ENCODE measurements at places on chromosomes 3 and 15.

GRCh38 chr3:152823173-152823572 is 11.8 kb upstream of the P2RY1 start:
- DNase-seq: no peak

DNA sequence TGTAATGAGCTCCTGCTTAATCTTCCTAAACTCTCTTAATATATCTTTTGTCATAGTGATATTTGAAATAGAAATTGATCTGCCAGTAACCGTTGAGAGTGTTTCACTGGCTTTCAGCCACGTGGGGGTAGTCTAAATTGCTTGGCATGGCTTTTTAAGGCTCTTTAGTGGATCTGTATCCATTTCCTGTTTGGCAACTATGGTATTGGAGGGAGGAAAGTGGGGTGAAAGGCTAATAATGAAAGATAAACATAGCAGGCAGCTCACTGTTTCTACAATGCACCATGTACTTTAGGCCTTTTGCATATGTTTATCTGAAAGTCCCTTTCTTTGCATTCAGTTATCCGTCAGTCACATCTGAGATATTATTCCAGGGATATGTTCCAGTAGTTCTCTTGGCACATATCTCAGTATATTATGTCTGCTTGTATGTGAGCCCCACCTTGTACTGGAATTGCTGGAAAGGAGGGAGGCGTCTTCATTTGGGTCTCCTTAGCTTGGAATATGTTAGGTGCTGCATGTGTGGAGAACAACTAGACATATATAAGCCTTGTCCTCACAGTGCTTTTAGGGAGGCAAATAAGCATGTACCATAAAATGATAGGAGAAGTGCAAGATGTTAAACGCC is 10.8 kb downstream of the TOPAZ1 start:
- DNase-seq: no peak

- no peak for DNase-seq
These were observed 96.5 kb upstream of the PRICKLE2 start for GRCh38 chr3:64321747-64322146.

- DNase-seq: no peak
These were observed 32.1 kb downstream of the GRK7 start for GRCh38 chr3:141795276-141795675.

GRCh38 chr3:190522621-190523222 is 8.8 kb downstream of the IL1RAP start:
- DNase-seq: no peak

DNA sequence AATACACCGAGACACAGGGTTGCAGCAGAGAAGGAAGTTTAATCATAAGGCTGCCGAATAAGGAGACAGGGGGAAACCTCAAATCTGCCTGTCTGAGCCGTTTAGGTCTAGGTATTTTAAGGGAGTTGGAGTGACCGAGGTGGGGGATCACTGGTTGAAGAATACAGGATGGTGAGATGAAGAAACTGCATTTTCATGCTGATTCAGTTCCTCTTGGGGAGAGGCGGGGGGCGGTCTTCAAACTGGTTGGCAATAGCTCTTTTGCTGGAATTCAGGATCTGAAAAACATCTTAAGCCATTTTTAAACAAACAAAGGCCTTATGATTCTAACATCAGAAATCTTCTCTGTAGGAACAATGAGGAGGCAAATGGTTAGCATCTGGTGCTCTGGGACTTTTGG is 699.5 kb upstream of the CFAP20DC start:
- DNase-seq: no peak

- DNase-seq: no peak
These were observed 12.2 kb downstream of the MUC20 start for GRCh38 chr3:195732940-195733339.

DNA sequence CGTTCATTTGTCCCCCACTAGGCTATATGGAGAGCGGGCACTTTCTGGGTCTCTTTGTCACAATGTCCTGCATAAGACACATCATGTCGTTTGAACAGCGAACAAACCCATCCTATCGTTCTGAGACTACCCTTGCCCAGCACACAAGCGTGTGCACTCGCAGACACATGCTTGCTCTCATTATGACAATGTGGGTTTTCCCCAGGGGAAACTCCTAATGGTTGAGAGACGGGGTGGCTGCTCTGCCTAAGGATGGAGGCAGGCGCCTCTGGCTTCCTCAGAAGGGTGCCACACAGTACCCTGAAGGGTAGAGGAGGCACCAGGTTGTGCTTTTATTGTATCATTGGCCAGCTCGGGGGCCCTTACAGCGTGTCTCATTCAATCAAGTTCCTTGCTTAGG is 51.0 kb upstream of the MYZAP start:
- DNase-seq: no peak

- DNase-seq: no peak
These were observed 479.4 kb upstream of the CBLB start for GRCh38 chr3:106348139-106348690.

GRCh38 chr3:23875113-23875725 is 41.6 kb downstream of the NKIRAS1 start:
- no peak for DNase-seq

GRCh38 chr3:14143271-14144225 is 18.7 kb downstream of the TMEM43 start:
- DNase-seq: peak; percentile 70

DNA sequence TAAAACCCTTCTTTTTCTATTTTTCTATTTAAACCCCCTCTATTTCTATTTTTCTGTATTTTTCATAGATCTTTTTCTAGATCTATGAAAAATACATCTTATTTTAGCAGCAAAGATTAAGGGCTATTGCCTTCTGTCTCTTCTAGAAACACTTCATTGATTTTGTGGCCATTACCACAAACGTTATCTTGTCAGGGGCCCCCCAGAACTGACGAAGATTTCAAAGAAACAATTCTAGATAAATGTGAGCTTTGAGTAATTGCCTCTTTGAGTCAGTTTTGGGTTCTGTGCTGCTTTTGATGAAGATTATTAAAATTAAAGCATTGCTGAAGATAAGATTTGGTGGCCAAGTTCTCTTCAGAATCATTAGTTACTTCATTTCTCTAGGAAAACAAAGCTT is 279.6 kb upstream of the PEX5L start:
- DNase-seq: no peak

DNA sequence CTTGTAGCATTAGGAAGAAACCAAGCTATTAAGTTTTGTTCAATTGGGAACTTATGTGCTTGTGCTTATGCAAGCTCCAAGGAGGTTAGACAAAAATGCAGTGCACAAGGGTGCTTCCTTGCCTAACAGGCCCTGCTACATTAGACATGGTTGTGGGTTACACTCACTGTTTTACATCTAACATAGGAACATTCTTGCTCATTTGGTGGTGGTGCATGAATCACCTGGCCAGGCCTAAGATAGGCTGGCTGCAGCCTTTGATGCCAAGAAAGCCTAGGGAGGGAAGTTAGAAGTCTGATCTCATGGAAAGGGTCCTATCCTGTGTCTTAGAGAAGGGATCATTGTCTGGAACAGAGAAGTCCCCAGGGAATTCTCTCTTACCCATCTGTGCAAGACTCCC is 43.5 kb downstream of the CA12 start:
- no peak for DNase-seq

DNA sequence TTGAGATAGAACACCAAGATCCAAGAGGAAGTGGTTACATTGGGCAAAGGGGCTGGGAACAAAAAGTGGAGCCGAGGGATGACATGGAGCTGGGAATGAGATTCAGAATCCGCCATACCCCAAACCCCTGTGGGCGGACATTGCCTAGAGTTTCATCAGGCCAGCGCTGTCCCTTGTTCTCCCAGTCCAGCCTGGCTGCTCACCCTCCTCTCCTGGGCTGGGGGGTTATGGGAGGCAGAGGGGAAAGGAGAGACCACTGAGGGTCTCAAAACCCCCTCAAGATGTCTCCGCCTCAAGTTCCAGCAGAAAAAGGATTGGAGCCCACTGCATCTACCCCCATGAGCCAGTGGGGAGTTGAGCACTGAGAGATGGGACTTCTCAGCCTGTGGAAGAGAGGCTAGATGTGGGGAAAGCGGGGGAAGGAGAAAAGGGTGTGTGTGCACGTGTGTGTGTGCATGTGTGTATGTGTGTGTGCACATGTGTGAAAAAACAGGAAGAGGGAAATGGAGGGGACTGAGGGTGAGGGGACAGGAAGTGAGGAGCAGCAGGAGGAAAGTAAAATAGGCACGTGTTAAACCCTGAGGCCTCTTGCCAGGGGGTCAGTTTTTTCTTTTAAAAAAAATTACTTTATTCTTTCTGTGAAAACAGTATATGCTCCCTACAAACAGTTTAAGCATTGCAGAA is 14.3 kb downstream of the GRM2 start:
- no peak for DNase-seq

DNA sequence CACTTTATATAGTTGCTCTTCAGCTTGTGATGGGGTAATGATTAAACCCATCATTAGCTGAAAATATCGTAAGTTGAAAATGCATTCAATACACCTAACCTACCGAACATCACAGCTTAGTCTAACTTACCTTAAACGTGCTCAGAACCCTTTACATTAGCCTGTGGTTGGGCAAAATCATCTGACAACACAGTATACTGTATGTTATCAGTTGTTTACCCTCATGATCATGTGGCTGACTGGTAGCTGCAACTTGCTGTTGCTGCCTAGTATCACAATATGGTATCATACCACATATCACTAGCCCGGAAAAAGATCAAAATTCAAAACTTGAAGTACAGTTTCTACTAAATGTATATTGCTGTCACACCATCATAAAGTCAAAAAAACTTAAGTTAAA is 9.5 kb downstream of the ZNF280D start:
- no peak for DNase-seq

GRCh38 chr3:196274585-196274984 is 12.9 kb downstream of the PCYT1A start:
- DNase-seq: no peak

DNA sequence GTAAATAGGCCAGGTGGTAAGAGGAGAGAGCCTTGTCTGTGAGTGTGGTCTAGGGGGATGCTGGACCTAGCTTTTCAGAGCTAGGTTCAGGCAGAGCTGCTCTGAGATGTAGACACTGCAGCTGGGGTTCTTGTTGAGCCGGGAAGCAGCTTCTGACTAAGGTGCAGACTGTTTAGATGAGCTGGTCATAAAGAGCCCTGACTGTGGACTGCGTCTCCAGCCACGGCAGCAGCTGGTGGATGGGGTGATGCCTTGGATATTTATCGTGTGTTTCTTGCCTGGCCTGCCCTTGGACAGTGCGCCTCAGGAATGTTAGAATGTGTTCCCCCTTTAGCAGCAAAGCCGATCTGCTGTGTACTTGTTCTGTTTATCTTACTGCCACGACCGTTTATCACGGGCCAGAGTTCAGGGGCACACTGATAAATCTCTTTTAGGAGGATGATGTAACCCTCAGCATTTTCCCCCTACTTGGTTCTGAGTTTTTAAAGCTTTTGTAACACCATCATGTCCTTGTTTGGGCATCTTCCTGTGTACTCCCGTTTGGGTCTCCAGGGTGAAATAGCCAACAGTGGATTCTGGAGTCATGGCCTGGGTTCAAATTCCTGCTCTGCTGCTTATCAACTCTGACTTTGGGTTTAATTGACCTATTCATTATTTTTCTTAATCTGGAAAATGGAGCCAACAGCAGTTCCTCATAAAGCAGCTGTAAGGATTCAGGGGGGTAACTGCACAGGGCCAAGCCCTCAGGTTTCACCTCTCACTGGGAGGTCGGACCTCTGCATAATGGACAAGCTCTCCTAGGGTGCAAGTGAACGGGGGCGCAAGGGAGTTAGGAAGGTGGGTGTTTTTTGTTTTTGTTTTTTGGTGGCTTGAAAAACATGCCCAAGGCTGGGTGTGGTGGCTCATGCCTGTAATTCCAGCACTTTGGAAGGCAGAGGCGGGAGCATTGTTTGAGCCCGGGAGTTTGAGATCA is 51.4 kb downstream of the FLNB start:
- DNase-seq: peak; percentile 99

GRCh38 chr15:69391046-69391757 is 22.9 kb upstream of the KIF23 start:
- DNase-seq: no peak

DNA sequence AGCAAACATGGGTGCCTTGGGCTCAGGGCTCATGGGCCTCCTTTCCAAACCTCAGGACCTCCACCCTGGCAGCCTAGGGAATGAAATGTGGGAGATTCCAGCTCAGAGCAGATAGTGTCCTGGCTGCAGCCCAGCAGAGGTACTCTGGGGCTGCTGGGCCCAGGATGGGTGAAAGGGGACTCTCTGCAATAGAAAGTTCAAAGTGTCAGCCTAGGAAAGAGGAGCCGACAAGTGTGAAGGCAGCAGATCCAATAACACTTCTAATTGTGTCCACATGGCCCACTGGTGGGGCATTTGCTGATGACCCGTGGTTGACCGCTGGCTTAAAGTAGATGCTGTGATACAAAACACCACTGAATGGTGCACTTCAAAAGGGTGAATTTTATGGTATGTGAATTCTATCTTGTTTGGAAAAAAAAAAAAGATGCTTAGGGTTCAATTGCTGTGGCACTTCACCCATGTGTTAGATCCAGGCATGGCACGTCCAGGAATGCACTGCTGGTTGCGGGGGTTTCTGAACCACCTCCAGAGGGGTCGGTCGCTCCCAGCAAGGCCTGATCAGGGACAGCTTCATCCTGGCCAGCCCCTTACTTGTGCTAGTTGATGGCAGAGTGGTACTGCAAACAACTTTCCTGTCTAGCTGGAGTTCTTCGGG is 20.9 kb downstream of the AMOTL2 start:
- DNase-seq: no peak

GRCh38 chr3:151460228-151460627 is 633 bp downstream of the IGSF10 start:
- DNase-seq: no peak
